ENCODE measurements at places on chromosomes 12 and 14. TPM values are rescaled to one million over a fixed set of nuclear protein-coding genes. Genes with fewer than 3 reads are reported as not detected.

DNA sequence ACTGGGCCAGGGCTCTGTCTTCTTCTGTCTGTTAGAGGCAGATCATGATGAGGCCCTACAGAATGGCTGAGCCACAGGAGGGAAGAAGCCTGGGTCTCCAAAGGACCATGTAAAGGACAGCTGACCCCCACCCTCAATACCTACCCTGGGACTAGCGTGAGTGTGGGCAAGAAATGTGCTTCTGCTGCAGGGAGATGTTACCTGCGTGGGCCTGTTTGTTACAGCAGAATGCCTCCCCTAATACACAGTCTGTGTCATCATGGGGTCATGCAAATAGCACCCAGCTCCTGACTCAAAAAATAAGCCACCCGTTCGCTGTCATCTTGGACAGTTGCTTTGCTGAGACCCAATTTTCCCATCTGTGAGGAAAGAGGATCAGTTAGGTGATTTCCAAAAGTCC, 90.6 kb downstream of the CALM1 start:
- no peaks in the 10 kb centered on the region for H3K4me1 ChIP-seq
- H3K27me3 ChIP-seq, result peaks cover 2% of the 10 kb centered on the region
- H3K36me3 ChIP-seq, result no peaks in the 10 kb centered on the region
- no peak overlapping the region for H3K27ac ChIP-seq
- H3K4me3 ChIP-seq, result no peak overlapping the region

The HOXC11 gene
- total RNA-seq, result not detected

The PIWIL1 gene
- not detected for total RNA-seq

The C14orf119 gene
- 57.7 TPM for total RNA-seq

DNA sequence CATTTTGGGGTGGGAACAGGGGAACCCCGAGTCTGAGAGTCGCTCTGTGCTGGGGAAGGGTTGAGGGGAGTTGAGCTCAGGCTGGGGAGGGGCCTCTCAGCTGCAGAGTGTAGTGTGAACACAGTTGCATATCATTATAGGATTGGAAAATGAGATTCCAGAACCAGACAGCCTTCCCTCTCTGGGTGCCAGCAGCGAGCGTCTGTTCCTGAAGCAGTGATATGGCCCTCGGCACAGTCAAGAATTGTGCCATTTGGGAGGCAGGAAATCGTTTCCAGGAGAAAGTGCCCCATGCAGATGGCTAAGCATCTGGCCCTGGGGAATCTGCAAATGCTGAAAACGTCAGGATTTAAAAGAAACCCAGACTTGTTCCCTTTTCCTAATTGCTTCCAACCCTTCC, 70.4 kb upstream of the SFSWAP start:
- H3K4me3 ChIP-seq, result no peak overlapping the region
- no peaks in the 10 kb centered on the region for H3K36me3 ChIP-seq

DNA sequence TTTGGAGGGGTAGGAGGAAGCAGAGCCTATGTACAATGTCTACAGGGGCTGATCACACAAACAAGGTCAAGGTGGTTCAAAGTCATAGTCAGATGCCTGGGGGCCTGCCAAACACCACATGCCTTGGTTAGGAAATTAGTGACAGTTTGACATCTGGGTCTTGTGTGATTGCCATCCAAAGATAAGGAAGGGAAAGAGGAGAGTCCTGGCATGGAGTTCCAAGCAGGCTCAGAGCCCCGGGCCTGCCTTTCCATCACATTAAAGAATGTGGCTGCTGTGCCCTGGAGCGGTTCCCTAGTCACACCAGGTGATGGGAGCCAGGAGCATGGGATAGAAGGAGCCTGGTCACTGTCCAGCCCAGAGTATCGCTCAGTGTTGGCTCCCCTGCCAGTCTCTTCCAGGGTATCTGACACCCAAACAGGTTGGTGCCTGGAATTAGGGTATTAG, 53.6 kb upstream of the BCL2L14 start:
- H3K4me3 ChIP-seq, result peak overlapping the region; percentile 35
- H3K27ac ChIP-seq, result peak overlapping the region; percentile 94
- peaks cover 2% of the 10 kb centered on the region for H3K27me3 ChIP-seq
- peaks cover 46% of the 10 kb centered on the region for H3K4me1 ChIP-seq

The FKBP4 gene
- total RNA-seq, result 233 TPM

DNA sequence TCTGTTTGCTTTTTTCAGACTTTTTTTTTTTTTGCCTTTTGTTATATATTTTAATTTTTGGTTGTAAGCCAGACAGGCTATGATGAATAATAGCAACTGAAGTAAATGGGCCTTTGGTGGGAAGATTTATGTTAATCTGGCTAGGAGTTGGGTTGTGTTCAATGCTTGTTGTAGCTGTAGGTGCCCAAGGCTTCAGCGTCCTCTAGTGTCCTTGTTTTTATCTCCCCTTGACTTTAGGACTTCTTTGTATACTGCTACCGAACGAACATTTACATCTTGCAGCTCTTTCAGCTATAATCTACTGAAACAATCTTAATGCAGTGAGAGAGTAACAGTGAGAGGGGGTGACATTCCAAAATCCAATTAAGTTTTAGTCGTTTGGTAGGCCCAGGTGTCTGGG, 848.4 kb upstream of the FBXO33 start:
- no peak overlapping the region for H3K4me3 ChIP-seq
- H3K4me1 ChIP-seq, result no peaks in the 10 kb centered on the region
- no peak for DNase-seq
- no peaks in the 10 kb centered on the region for H3K36me3 ChIP-seq

The EFS gene
- not detected for total RNA-seq

- H3K4me3 ChIP-seq, result no peak overlapping the region
- H3K4me1 ChIP-seq, result peaks cover 1% of the 10 kb centered on the region
- no peak overlapping the region for H3K27ac ChIP-seq
- H3K27me3 ChIP-seq, result no peaks in the 10 kb centered on the region
- no peak for DNase-seq
Observed at GRCh38 chr12:124410354-124411175, 115.7 kb downstream of the RFLNA start.

- no peaks in the 10 kb centered on the region for H3K36me3 ChIP-seq
- H3K4me1 ChIP-seq, result peaks cover 4% of the 10 kb centered on the region
- H3K4me3 ChIP-seq, result no peak overlapping the region
- no peak overlapping the region for H3K27ac ChIP-seq
- H3K27me3 ChIP-seq, result peaks cover 1% of the 10 kb centered on the region
- DNase-seq, result no peak
Observed at GRCh38 chr12:48542300-48542928, 17.0 kb downstream of the OR8S1 start.

All from activated T-helper 2 cell treated with anti-CD3 and anti-CD28 coated beads, Interferon-gamma antibody, Interleukin-2, Interleukin-4, amounts not matched to agents 10 μg/mL and 5 μg/mL and 100 μg/mL, durations not matched to agents 14 hours and 24 hours and 36 hours (primary cell).